A549 (cell line): ENCODE measurements at places on chromosomes 7 and 10.

DNA sequence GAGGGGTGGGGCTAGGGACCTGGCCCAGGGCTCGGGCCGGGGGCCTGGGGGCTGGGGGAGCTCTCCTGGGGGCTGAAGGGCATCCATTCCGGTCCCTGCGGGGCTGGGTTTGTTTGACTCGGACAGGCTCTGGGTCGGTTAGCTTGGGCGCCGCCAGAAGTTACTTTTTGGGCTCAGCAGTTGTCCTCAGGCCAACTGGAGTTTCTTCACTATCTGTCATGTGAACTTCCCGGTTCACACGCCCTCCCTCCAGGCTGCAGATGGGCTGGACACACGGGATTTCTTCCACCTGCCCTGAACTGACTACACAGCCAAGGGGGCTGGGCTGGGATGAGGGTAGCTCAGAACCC, 3.8 kb downstream of the SLC4A2 start:
- DNase-seq, result no peak

DNA sequence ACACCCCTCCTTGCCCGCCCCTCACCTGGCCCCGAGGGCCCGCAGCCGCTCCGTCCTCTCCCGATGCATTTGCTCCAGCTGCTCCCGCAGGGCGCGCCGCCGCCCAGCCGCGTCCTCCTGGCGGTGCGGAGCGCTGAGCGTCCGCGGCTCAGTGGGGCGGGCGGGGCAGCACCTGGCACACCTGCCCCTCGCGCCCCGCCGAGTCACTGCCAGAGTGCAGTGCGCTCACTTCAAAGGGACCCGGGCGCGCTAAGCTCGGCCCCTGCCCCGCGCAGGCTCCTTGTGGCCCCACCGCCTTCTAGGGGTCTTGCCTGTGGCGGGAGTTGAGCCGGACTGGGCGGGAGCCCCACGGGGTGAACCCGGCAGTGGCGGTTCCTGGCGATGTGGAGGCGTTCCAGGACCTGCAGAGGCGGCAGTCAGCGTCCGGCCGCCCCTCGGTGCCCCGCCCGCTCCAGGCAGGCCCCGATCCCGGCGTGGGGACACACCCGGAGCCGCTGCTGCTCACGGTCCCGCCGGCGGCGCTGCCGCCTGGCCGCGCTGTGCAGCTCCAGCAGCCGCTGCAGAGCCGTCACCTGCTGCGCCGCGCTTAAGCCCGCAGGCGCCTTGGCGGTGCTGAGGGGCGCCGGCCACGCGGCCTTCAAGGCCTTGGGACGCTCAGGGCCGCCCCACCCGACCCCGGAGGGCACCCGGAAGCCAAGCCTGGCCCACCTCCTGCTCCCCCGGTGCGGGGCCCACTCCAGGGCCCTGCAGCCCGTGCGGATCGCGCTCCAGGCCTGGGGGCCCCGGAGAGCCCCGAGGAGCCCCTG, 6.7 kb downstream of the ATP6V1F start:
- DNase-seq, result no peak

GRCh38 chr7:92292981-92293380, 47.2 kb downstream of the ANKIB1 start:
- DNase-seq, result no peak

GRCh38 chr10:5840314-5841307, 27.4 kb upstream of the GDI2 start:
- no peak for DNase-seq

- no peak for DNase-seq
Measured at GRCh38 chr7:12749069-12749468, 61.6 kb downstream of the ARL4A start.

DNA sequence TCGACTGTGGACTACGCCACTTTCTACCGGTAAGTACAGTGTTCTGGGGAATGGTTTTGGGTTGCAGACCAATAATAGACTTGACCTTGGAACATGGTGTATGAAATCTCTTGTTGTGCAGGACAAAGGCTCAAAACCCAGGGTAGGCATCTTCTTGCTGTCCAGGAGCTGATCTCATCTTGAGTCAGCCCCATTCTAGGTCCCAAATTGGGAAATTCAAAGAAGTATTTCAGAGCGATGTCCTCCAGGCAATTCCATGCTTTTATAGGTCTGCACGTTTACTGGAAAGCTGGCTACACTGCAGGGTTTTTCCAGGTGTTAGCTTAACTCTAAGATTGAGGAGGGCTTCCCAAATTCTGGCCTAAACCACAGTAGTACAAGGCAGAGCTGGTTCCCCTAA, 180.7 kb downstream of the BMPER start:
- no peak for DNase-seq

GRCh38 chr7:110839866-110840265, 251.1 kb upstream of the LRRN3 start:
- DNase-seq, result no peak

DNA sequence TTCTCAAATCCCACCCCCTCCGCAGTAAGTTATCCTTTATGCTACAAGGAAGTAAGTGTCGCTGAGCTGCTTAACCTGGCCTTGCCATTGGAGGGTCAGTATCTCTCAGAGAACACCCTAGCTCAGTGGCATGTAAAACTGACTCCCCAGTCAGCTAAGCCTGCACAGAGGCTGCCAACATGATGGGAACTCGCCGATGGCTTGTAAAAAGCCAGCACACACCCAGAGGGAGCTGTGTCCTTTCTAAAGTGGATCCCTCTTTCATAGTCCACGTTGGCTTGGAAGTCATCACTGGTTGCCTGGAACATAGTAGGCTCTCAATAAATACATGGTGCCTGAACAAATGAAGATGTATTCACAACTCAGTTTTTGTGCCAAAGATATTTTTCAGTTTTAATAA, 249.1 kb upstream of the YAE1 start:
- DNase-seq, result no peak

- DNase-seq, result no peak
Measured at GRCh38 chr10:34565934-34566333, 249.2 kb downstream of the PARD3 start.

DNA sequence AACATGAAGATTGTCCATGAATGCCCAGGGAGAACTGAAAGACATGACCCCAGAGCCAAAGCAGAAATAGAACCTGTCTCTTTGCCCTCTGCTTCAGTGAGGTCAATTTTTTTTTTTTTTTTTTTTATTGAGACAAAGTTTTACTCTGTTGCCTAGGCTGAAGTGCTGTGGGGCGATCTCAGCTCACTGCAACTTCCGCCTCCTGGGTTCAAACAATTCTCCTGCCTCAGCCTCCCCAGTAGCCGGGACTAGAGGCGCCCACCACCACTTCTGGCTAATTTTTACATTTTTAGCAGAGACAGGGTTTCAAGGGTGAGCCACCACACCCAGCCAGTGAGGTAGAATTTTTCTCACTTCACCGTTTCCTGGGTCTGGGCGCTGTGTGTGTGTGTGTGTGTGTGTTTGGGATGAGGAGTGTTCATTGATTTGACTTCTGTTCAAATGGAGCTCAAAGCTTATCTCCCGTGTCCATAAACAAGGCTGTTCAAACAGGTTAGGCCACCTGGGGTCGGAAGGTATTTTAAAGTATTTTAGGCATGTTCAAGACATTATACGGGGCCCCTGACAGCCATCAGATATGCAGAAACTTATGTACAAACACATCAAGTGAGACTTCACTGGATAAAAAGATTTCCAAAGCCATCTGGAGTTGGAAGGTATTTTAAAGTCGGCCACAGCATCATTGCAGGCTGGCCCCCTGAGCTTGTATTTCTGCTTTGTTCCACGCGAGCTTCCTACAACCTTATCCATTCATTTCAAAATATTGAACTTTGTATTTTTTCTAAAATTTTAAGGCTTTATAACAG, 93.8 kb downstream of the MAP3K8 start:
- DNase-seq, result no peak

GRCh38 chr7:95881597-95881996, 109.2 kb downstream of the DYNC1I1 start:
- DNase-seq, result no peak

GRCh38 chr7:30658479-30659074, 23.7 kb downstream of the CRHR2 start:
- DNase-seq, result no peak

GRCh38 chr7:45566386-45566785, 7.8 kb upstream of the ADCY1 start:
- no peak for DNase-seq

- peak; percentile 73 for DNase-seq
Measured at GRCh38 chr10:26556748-26557640, 118.9 kb downstream of the APBB1IP start.

DNA sequence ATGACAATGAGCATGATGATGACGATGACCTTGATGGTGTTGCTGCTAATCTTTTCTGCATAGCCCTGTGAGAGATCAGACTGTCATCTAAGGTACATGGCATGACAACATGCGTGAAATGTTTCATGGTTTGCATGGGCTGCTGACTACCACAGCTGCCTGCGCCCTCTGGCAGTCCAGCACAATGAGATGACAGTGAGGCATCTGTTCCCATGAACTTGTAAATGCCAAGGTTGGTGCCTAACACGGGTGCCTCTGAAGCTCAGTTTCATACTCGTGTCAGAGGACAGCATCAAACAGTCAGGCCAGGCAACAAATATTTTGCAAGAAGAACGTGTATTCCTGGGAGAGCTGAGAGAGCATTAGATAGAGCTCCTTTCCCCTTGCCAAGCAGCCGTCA, 122.0 kb upstream of the PRKCQ start:
- no peak for DNase-seq

GRCh38 chr7:105831824-105832535, 44.4 kb downstream of the ATXN7L1 start:
- DNase-seq, result no peak

DNA sequence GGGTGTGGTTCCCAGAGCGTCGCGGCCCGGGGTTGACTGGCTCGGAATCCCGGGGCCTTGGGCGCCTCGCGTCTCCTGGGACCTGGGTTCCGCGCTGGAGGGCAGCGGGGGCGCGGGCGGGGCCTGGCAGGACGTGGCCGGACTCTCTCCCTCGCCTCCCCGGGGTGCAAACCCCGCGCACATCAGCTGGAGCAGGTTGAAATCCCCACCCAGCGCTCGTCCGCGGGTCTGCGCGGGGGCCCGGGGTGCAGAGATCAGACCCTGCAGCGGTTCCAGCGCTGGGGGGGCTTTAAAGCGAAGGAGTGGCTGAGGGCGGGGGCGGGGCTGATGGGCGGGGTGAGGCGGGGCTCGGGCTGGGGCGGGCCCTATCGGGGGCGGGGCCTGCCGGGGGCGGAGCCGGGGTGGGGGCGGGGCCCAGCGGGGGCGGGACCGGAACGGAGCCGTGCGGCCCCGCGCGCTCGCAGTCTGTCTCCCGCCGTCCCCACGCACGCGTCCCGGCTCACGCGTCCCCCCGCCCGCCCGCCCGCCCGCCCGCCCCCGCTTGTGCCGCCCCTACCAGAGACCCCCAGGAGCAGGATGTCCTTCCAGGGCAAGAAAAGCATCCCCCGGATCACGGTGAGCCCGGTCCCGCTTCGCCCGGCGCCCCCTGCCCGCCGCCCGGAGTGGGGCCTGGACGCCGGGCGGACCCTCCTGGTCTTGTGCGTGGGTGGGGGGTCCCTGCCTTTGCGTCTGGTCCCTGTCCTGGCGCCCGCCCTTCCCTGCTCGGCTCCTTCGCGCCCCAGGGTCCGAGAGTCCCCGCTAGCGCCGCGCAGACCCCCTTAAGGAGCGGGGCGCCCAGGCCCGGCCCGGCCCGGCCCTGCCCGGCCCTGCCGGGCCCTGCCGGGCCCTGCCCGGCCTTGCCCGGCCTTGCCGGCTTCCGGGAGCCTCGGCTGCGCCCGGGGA, at the start of gene DPYSL4:
Gene DPYSL4 (plus strand): TSS at position 461 of the 942 bp plus-strand sequence. CDS start 116 bp downstream, at position 577.
- DNase-seq, result no peak

GRCh38 chr7:15764851-15765382, 78.4 kb upstream of the MEOX2 start:
- no peak for DNase-seq

DNA sequence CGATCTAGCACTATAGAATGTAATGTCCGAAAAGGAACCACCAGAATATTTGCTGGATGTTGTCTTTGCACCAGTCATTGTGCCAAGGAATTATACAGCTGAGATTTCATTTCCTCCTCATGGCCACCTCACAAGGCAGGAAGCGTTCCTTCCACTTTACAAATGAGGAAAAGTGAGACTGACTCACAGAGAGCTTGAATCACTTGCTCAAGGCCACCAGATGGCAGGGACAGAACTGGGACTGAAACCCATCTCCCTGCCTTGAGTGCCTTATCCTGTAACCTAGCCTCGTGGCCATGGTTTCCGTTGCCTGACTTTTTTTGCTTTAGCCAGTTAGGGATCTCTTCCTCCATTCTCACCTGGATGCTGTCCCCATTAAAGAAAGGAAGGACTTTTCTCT, 44.7 kb upstream of the PDZD8 start:
- DNase-seq, result no peak

DNA sequence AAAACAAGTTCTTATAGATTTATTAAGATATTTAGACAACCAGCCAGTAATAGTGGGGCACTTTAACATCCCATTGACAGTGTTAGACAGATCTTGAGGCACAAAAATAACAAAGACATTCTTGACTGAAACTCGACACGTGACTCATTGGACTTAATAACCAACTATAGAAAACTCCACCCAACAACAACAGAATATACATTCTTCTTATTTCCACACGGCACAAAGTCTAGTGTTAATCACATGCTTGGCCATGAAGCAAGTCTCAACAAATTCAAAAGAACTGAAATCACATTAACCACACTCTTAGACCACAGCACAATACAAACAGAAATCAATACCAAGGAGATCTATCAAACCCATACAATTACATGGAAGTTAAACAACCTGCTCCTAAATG, 138.1 kb downstream of the ARL5B start:
- no peak for DNase-seq

DNA sequence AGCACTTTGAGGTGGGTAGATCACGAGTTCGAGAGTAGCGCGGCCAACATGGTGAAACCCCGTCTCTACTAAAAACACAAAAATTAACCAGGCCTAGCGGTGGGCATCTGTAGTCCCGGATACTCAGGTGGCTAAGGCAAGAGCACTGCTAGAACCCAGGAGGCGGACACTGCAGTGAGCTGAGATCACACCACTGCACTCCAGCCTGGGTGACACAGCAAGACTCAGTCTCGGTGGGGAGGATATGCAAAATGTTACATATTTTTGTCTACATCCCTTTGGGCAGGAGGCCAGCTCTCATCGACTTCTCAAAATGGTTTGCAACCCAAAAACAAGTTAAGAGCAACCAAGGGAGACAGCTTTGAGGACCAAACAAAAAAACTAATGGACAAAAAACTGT, 8.2 kb downstream of the ATE1 start:
- DNase-seq, result no peak

GRCh38 chr10:27252267-27253000, 11.8 kb upstream of the ACBD5 start:
- DNase-seq, result peak; percentile 65

- DNase-seq, result no peak
Measured at GRCh38 chr10:33095867-33096815, 138.1 kb upstream of the ITGB1 start.

GRCh38 chr7:25750744-25751508, 401.1 kb upstream of the NFE2L3 start:
- no peak for DNase-seq

- no peak for DNase-seq
Measured at GRCh38 chr7:88490874-88491273, 184.2 kb upstream of the STEAP4 start.

GRCh38 chr7:99028261-99028973, 115.5 kb downstream of the SMURF1 start:
- DNase-seq, result no peak

- no peak for DNase-seq
Measured at GRCh38 chr7:47007471-47007870, 574.4 kb downstream of the TNS3 start.
